ENCODE measurements at places on chromosomes 12 and 14.
A peak's percentile ranks its signal among the peaks of the same experiment; 100 is the strongest.

- DNase-seq: no peak
These were observed 35.2 kb downstream of the CDC42BPB start for GRCh38 chr14:103022002-103022684.

DNA sequence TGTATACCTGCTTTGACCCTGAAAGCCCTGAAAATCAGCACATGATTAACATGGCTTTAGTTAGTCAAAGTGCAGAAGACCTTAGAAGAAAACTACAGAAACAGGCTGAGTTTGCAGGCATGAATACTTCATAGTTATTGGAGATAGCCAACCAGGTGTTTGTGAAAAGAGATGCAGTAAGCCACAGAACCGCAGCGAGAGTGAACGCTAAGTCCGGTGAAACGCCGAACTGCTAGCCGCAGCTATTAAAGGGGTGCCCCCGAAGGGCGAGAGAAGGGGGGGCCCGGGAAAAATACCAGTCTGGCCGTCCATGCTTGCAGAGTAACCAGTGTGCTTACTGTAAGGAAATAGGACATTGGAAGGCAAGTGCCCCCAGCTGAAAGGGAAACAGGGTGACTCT is 784.0 kb upstream of the TMEM132C start:
- no peak for DNase-seq

- DNase-seq: no peak
These were observed 11.7 kb downstream of the PROX2 start for GRCh38 chr14:74864198-74864597.

DNA sequence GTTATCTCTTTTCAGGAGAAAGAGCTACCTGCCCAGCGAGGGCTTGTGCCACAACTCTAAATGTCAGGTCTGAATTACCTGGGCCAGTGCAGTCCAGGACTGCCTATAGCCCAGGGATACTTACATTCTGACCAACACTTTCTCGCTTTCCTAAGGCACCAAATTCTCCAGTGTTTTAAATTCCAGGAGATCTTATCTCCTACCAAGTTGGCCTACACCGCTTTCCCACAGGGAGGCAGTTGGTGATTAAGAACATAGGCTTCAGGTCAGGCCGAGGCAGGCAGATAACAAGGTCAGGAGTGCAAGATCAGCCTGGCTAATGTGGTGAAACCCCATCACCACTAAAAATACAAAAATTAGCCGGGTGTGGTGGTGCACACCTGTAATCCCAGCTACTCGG is 41.1 kb downstream of the RPS29 start:
- DNase-seq: no peak

DNA sequence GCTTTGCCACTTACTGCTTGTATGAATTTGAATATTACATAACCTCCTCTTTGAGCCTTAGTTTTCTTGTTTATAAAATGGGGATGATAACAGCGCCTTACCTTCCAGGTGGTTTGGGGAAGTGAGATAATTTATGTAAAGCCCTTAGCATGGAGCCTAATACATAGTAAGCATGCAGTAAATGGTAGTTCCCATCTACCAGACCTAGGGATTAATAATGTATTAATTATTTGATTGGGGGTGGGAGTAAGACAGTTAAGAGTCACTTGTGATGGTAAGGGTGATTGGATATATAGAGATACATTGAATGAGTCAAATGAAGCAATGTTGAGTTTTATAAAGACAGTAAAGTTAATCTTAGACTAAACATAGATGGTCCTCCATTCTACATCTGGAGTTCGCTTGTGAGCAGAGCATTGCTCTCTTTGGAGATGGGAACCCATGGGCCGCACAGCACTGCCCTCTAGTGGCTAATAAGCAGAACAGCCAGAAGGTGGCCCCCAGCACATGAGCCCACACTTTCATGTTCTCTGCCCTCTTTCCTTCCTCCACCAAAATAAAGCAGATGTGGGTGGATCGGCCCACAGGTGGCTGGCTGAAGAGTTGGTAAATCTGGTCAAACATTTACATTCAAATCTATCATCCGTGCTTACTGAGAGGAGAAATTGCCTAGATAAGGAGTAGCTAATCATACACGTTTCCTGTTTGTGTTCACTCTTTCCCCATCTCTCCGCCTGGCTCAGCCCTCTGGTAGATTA is 26.5 kb upstream of the TAMALIN start:
- DNase-seq: peak; percentile 12

Measured in NCI-H1930 (cell line).